Naive B cell (primary cell): ENCODE measurements at places on chromosomes 2 and 18. TPM values are rescaled to one million over a fixed set of nuclear protein-coding genes. Genes with fewer than 3 reads are reported as not detected.

Gene GKN2
- not detected for polyA plus RNA-seq

Gene TSGA10
- 21.4 TPM for polyA plus RNA-seq

Gene SLC4A5
- 0.44 TPM for polyA plus RNA-seq

Gene FTCDNL1
- polyA plus RNA-seq, result 2.6 TPM

Gene B3GNT2
- 40.5 TPM for polyA plus RNA-seq

Gene ALPP
- polyA plus RNA-seq, result not detected

Gene RAB27B
- 0.36 TPM for polyA plus RNA-seq

Gene TXNL1
- polyA plus RNA-seq, result 59.0 TPM

Gene CD8B
- 1.5 TPM for polyA plus RNA-seq

Gene LRP1B
- polyA plus RNA-seq, result not detected

DNA sequence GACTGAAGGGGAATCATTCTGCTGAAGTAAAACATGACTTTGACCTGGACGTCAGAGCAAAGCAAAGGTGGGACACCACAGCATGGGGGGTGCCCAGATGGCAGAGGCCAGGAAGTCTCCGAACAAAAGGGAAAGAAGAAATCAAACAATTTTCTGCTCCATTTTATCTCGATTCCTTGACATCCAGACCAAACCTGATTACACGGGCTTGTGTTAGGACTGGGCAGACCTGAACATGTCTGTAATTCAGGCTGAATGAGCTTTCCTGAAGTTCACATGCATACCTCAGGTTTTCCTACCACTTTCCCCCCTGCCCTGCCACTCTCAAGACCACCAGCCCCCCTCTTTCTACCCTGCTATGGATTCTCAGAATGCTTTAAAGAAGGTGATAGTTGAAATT lies 44.8 kb upstream of the MEIS1 start:
- no peak for DNase-seq

GRCh38 chr2:240215676-240216051 lies 75.2 kb upstream of the OTOS start:
- no peak for DNase-seq

GRCh38 chr2:15810477-15811150 lies 129.7 kb upstream of the MYCN start:
- DNase-seq, result no peak

DNA sequence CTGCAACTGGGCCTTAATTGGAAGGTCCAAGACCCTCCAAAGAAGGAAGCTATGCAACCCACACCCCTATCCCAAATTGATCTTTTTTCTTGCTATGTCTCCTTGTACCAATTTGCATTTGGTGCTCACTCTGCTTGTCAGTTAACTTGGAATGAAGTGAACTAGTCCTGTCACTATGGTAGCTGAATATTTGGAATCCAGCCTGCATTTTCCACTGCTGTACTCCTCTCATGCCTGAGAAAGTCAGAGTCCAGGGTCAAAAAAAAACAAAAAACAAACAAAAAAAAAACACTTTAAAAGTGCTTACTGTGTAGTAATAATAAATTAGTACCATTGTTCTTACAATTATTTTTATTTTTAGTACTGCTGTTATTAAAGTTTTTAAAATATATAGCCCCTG lies 462.8 kb upstream of the SLC8A1 start:
- no peak for DNase-seq

GRCh38 chr18:24055009-24055804 lies 40.7 kb downstream of the TTC39C start:
- DNase-seq, result peak; percentile 4

DNA sequence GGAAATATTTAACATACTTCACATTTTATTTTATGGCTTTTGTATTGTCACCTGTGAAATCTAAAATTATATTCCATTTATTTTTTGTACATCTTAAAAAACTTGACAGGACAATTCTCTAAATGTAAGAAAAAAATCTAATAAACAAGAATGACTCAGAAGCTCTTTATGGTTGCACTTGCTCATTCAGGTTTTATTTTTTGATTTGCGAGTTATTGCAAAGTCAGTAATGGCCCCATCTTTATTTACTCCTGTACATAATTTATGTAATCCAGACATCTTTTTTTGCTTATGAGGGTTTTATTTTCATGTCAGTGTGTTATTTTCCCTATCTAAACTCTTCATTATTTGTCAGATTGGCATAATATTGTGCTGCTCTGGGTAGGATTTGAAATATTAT lies 145.1 kb downstream of the MBD5 start:
- no peak for DNase-seq

GRCh38 chr2:96531872-96532505 lies 4.6 kb upstream of the ARID5A start:
- peak; percentile 62 for DNase-seq

DNA sequence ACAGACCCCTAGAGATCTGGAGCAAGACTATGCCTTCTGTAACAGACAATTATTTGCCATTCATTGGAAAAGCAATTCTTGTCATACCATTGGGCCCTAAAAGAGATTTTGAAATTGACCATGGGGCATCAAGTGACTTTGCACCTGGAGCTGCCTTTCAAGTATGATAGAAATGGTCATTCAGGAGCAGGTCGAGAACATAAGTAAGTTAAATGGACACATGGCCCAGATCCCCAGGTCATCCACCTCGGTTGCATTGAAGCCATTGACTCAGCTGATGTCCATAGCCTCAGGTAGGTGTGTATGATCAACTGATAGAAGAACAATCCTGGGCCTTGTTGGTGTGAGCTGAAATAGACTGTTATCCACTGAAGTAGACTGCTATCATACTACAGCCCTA lies 19.3 kb downstream of the CHCHD5 start:
- DNase-seq, result no peak

GRCh38 chr2:157439824-157440186 lies 4.1 kb downstream of the CYTIP start:
- no peak for DNase-seq

- no peak for DNase-seq
Observed at GRCh38 chr18:58599106-58599505, 29.8 kb downstream of the ALPK2 start.

DNA sequence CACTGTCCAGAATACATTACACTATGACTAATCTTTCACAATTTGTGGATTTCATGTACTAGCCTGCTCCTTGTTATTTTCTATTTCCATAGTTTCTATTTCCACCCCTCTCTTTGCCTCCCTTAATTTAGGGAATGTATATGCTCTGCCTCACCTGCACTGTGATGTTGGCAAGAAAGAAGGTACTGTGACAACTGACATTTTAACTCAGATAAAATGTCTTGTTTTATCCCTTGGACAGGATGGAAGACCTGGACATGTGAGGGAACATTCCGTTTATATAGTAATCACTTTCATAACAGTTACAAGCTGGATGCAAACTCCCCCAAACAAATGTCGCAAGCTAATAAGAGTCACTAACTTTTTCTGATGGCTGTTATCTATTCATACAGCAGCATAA lies 21.5 kb upstream of the DSG3 start:
- DNase-seq, result no peak

- DNase-seq, result no peak
Observed at GRCh38 chr18:59109375-59109774, 30.3 kb upstream of the SEC11C start.

- DNase-seq, result no peak
Observed at GRCh38 chr2:6946722-6947121, 29.5 kb downstream of the RNF144A start.

- DNase-seq, result no peak
Observed at GRCh38 chr2:218187296-218188015, 20.7 kb upstream of the CXCR1 start.

- peak; percentile 23 for DNase-seq
Observed at GRCh38 chr2:149021271-149021719, 17.2 kb upstream of the LYPD6B start.

DNA sequence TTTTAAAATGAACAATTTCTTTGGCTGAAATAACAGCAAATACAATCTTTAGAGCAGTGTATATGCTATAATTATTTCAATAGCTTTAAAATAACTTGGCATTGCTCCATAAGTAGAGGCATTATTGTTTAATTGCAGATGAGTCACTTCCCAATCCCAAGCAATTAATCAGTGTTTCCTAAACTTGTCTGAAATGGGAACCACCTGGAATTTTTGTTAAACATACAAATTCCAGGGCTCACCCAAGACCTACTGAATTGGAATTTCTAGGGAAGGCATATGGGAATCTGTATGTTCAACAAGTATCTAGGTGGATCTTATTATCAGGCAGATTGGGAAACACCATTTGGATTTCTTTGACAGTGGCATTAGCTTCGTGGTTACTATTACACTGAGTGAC lies 27.1 kb upstream of the FMNL2 start:
- DNase-seq, result no peak

DNA sequence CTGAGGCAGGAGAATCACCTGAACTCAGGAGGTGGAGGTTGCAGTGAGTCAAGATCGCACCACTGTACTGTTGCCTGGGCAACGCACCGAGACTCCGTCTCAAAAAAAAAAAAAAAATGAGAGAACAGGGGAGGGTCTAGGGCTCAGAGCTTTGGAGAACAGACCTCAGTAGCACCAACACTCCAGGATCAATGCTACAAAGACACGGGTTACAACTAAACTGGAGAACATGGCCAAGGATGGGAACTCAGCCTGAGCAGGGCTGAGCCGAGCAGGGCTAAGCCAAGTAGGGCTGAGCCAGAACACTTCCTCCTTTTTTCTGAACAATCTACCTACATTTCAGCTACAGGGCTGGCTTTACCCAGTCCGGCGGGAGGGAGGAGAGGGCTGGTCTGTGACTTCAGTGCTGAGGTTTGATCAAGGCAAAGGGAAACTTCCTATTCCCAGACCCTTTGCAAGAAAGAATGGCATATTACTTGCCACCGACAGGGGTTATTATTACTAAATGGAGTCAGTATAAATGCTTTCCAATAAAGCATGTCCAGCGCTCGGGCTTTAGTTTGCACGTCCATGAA lies 2.9 kb upstream of the CASP8 start:
- DNase-seq, result peak; percentile 73

DNA sequence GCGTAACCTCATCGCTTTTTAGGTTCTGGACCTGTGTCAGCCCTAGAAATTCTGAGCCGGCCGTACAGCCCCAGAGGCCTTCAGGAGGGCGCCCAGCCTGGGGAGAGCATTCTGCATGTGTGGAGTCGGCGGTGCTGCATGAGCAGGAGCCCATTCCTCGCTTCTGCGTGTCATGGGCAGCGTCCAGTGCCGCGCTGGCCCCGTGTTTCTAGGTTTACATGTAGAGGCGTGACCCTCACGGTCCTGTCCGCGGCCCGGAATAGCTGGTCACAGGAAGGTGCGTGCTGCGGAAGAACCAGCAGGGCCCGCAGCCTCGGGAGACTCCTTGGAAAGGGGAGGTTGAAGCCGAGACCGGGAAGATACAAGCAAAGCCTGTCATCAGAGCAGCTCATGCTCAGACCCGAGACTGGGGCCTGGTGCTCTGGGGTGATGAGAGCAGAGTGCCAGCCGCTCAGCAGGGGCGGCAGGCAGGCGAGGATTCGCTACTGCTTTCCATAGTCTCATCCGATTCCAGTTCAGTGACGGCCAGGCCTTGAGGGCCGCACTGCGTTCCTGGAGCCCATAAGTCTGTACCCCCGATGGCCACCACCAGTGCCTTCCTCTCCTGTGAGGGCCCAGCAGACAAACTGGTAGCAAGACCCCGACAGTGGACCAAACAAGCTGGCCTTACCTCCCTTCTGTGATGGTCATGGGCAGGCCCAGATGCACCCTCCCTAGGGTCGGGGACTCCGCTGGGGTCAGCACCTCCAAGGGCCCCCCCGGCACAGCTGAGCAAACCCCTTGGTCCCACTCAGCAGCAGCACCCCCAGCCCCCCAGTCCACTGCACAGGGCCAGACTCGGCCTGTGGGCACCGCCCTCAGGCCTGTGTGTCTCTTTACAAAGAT lies 15.6 kb upstream of the NFATC1 start:
- no peak for DNase-seq

DNA sequence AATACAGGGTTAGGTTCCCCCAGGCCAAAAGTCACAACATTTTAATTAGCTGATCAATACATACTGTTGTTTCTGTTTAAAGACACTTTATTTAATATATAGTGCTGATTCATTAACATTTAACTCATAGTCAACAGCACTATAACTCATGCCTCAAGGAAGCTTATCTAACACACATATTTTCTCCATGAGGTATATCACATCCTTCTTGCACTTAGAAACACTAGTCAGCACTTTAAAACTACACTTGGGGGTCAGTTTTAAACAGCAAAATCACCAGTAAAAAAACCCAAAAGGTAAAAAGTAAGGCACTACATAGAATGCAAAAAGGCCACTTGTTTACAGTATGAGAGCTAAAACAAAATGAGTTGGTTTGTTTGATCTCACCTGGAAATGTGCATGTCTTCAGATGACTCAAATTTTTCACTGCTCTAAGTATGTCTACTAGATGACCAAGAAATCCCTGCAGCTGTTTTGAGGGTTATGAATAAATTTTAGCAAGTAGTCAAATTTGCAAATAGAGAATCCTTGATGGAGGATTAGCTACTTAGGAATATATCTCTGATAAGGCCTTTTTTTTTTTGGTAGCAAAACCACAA lies 54.1 kb upstream of the EPB41L5 start:
- no peak for DNase-seq

- DNase-seq, result no peak
Observed at GRCh38 chr2:21770787-21771186, 647.0 kb downstream of the TDRD15 start.

DNA sequence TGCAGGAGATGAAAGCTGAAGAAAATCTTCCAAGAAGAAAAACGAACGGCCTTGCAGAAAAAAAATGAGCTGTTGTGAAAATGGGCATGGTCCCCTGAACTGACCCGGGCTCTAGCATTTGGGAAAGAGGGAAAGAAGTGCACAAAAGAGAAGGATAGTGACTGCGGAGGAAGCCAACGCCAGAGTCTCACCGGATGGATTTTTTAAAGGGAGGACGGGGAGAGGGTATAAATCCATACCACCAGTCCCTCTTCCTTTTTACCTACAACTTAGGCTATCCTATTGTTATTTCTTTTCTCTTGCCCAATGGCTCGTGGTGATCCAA lies 601 bp downstream of the WDR35 start:
- no peak for DNase-seq

- DNase-seq, result no peak
Observed at GRCh38 chr2:187397886-187398285, 50.2 kb downstream of the CALCRL start.

DNA sequence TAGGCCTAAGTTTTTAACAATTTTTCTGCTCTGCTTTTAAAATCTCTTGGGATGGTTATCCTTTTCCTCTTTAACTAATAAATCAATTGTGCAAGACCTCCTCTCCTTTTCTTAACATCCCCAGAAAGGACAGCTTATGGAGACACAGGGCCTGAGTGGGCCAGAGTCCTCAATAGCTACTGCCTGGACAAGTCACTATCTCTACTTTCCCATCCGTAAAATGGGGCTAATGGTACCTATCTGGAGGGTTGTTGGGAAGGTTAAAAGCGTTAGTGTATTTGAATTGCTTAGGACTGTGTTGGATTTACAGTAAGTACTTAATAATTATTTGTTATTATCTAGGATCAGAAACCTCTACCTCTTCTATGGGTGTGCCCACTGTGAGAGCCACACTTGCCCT lies 60.1 kb downstream of the TGIF1 start:
- DNase-seq, result no peak
